ENCODE measurements at places on chromosomes 7 and 10.

DNA sequence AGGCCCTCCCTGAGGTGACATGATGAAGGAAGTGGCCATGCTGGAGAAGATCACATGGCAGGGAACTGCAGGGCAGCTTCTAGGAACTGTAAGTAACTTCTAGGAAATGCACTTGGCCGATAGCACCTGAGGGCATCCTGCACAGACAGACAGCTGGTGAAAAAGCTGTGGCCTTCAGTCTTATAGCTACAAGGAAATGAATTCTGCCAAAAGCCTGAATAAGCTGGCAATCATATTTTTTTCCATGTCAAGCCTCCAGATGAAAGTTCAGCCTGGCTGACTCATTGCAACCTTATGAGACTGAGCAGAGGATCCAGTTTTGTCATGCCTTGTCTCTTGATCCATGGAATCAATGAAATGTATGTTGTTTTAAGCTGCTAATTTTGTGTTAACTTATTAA lies 91.1 kb upstream of the CACNA2D1 start:
- no peak for DNase-seq

DNA sequence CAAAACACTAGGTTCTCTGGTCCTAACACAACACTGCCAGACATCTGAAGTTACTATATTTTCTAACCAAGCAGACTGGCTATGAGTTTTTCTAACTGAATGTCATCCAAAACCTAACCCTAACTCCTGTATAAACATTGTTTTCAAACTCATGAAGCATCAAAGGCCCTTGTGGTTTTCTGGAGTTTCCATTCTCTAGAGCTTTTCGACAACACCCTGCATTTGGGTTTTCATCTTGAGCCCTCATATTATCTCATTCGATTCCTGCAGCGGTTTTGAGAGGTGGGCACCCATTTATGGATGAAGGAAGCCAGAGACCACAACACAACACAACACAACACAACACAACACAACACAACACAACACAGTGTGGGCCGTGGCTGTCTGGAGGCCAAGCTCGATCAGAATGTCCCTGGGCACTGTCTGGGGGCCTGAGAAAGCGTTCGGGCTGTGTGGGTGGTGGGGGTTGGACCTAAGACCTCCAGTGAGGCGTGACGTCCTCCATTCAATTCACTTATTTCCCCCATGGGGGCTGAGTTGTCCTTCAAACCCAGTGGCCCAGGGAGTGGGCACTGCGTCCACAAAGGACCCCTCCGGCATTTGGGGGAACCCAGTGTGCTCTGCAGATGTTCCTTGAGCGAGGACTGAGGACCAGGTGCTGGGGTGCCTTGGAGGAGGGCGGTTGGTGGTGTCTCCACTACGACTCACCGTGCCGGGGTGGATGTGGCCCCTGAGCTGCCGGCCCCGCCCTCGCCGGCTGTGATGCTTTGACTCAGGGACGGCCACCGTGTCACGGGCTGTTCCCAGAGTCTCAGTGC lies 490.4 kb downstream of the DNAJB6 start:
- peak; percentile 42 for DNase-seq

DNA sequence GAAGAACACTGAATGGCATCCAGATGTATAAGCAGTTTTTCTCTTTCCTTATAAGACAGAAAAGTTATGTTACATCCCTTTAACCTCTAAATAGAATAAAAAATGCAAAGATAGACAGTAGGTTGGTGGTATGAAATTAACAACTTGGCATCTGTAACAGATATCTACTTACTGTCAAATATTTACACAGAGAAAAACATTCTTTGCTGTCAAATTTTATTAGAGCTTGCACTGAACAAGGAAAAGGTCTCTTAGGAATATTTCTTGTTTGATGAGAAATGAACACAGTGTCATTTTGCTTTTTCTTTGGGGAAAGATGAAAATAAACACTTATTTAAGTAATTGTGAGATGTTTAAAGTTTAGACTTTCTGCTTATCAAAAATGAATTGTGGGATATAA lies 65.6 kb upstream of the PCDH15 start:
- DNase-seq: no peak

GRCh38 chr7:126776498-126776897 lies 476.2 kb downstream of the GRM8 start:
- no peak for DNase-seq
